ENCODE measurements at places on chromosomes 2 and 18.

- DNase-seq, result no peak
These were observed 295.6 kb downstream of the ZNF385B start for GRCh38 chr2:179565807-179566206.

DNA sequence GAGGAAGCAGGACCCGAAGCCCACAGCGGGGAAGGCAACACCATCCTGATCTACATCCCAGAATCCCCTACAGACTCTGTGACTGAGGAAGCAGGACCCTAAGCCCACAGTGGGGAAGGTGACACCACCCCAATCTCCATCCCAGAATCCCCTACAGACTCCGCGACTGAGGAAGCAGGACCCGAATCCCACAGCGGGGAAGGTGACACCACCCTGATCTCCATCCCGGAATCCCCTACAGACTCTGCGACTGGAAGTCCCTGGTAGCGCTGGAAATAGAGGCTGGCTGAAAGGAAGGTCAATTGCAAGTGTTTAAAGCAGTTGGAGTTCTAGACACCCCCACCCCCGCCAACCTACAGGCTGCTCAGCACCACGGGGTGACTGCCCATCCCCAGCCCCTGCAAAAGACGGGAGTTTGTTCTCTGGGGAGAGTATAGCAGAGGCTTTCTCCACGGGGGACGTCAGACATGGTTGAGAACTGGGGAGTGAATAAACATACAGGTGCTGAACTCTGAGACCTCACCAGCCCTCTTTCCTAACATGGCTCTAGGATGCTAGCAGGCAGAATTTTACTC is 21.0 kb downstream of the CIB4 start:
- DNase-seq, result no peak

- DNase-seq, result peak; percentile 35
These were observed 21.5 kb upstream of the ALKAL2 start for GRCh38 chr2:309148-309953.

GRCh38 chr2:222582928-222583327 is 73.0 kb downstream of the FARSB start:
- peak; percentile 13 for DNase-seq

GRCh38 chr2:67070826-67071225 is 326.3 kb upstream of the ETAA1 start:
- no peak for DNase-seq

DNA sequence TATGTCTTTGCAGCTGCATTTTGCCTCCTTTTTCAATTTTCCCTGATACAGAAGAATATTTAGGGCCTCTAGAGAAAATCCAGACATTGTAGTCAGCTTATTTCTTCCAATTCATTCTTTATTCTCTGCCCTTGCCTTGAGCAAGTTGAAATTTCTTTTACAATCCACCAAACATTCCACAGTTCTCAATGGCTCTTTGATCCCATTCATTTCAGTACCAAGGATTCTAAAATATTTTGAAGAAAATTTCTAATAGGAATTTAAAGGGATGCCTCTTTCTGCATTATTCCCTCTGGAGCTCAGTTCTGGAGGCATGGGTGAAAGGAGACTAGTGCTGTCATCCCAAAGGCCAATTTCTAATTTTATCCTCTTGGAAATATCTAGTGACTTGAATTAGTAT is 61.2 kb downstream of the COL5A2 start:
- DNase-seq, result no peak

DNA sequence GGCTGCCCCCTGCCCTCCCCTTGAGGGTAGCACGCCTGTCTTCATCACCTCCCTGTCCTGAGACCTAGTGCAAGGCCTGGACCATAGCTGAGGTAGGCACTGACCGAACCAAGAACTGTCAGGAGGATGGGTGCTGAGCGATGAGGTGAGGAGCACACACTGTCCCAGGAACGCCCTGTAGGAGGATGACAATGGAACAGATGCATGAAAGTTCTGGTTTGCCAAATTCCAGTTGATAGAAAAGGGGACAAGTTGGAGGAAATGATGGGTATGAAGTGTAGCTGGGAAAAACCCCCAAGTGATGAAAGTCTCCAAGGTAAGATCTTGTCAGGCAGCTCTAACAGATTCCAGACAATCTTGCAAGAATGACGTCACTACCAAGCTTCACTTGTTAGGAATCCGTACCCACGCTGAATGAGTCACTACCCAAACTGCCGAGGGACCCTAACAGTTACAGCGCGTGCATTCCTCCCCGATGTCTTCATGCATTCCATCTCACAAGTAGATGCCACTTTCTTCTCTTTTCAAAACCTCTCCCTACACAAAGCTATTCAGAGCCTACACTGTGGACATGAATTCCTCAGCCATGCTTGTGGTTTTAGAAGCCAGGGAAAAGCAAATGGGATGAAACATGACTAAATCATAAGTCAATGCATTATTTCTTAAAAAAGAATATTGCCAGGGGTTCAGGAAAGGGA is 27.6 kb downstream of the MRPL33 start:
- peak; percentile 49 for DNase-seq

GRCh38 chr2:39593439-39594393 is 72.0 kb upstream of the TMEM178A start:
- peak; percentile 60 for DNase-seq

DNA sequence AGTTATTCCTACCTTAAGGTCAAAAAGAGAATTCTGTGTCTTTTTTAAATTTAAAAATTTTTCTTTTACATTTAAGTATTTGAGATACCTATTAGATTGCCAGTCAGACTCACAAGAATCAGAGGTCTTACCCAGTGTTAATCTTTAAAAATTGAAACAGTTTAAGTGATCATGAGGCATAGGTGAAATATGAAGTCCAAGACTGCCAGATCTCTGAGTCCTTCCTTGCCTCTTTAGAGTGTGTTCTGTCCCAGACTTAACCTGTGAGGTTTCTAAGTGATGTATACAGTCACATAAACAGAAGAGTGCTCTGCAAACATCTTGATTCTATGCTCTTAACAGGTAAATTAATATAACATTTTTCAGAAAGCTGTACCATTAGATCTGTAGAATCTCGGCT is 40.6 kb downstream of the ACTR3 start:
- no peak for DNase-seq

GRCh38 chr2:172623249-172623965 is 67.5 kb downstream of the PDK1 start:
- DNase-seq, result no peak

GRCh38 chr2:38444247-38444646 is 67.2 kb upstream of the ATL2 start:
- DNase-seq, result no peak

- peak; percentile 16 for DNase-seq
These were observed 32.5 kb downstream of the DOCK10 start for GRCh38 chr2:225009768-225010167.

DNA sequence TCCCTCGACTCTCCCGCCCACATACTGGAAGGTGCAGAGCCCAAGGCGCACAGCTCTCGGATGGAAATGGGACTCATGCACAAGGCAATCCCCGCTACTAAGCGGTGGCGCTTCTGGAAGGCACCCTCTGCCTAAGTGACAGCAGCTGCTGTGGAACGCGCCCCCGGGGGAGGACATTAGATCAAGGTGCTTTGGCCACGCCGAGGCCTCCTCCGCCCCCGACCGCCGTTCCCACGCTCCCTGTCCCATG is 202 bp downstream of the MCEE start:
- no peak for DNase-seq

GRCh38 chr2:231449503-231450054 is 14.7 kb downstream of the NCL start:
- no peak for DNase-seq

DNA sequence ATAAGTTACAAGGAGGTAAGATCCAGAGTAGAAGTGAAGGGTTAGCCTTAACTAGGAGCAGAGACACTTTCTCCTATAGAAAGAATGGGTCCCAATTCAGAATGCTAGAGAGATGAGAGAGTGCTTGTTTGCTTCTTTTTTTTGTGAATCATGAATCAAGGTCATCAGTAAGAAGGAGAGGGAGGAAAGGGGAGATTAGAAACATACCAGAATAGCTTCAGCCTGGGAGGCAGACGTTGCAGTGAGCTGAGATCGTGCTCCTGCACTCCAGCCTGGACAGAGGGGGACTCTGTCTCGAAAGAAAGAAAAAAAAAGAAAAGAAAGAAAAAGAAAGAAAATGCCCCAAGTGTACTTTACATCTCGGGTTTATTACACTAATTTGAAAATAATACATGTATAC is 55.8 kb upstream of the SLC35F5 start:
- no peak for DNase-seq

GRCh38 chr2:54403512-54404238 is 52.5 kb upstream of the SPTBN1 start:
- no peak for DNase-seq

DNA sequence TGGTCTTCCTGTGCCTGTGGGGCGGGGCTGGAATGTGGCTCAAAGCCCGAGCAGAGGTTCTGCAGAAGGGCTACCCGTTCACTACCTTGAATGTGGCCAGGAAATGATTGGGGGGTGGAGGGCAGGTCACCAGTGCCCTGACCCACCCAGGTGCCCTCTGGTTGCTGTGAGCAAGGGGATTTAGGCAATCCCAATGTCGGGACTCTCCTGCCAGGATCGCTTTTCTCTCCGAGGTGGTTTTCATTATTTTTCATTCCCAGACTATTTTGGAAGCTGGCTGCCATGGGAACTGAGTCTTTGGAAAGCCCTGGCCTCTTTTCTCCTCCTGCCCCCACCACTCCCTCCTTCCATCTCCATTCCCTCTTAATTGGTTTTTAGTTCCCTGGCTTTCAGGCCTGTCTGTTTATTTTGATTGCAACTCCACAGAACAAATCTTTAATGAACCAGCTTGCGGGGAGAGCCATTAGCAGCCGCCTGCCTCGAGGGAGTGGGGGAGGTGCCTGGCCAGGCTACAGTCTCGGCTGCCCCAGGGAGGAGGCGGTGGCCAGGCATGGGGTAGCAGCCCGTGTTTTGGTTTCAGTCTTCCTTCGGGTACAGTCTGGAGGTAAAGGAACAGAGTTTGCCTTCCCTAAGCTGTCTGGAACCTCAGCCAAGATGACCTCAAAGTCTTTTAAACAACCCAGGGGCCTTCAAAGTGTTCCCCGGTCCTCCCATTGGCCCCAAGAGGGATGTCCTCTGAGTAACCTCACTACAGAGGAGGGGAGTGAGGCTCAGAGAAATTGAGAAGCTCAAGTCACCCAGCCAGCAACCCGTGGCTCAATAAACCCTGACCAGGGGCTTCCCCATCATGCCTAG is 114.4 kb upstream of the HAAO start:
- DNase-seq, result peak; percentile 89

DNA sequence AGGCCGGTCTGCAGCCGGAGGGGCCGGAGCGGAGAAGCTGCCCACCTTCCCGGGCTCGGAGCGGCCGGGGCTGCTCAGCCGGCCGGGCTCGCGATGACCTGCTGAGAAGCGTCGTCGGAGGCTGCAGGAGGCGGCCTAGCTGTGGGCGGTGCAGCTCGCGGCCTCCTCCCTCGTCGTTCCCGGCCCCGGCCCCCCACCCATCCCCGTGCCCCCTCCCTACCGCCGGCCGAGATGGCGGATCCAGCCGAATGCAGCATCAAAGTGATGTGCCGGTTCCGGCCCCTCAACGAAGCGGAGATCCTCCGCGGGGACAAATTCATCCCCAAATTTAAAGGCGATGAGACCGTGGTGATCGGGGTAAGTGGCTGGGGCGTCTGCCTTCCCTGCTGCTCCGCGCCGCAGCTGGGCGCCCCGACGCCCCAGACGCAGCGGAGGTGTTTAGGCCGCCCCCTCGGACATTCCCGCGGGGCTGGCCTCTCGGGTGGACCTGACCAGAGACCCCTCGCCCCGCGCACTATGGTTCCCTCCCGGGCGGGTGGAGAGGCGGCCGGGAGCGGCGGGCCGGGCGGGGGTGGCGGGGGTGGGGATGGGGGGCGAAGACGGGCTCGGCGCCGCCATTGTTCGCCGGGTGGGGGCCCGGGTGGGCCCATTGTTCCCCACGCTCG is 492 bp downstream of the KIF5C start:
- DNase-seq, result peak; percentile 5

DNA sequence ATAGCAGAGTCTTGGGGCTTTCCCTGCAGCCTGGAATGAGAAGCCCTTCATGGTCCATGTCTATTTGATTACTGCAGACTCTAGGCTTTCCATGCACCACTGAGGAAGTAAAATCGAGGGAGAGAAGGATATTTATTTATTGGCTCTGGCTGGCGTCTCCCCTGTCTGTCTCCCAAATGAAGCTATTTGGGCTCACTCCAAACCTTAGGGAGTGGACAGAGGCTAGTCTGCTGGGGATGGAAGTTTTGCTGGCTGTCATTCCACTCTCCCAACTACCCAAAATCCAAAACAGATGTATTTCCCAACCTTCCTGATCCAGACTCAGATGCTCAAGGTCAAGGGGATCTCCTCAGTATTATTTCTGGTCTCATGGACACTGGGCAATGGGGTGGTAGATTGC is 33.7 kb downstream of the TMEM17 start:
- DNase-seq, result no peak

DNA sequence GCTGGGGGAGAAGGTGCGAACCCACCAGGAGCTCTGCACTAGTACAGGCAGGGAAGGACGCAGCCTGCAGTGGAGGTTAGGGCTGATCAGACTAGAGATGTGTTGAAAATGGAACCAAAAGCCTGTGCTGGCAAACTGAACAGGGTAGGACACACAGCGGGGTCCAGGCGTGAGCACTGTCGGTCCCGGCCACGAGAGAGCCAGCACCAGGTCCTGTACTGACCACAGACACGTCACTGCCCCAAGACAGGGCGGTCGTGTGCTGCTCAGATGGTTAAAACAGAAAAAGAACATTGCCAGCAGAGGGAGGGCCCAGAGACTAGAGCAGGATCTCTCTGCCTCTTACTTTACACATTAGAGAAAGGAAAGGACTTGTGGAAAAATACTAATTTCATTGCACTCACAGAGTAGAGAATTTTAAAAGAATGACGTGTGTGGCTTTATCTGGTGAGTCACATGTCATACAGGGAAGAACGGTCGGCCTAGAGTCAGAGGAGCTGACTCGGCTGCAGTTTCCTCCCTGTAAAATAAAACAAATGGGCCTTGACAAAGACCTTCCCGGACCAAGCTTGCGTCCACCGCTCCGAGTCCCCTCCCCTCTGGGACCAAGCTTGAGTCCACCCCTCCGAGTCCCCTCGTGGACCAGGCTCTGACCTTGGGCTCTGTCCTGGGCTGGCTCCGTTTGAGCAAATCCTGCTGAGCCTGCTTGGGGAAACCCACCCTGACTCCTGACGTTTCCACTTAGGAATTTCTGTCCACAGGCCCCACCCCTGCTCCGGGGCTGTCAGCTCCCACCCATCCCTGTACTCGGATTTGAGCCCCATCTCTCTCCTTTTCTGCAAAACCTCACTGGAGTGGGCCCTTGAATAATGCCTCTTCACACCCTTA is 16.7 kb upstream of the ADI1 start:
- peak; percentile 84 for DNase-seq

DNA sequence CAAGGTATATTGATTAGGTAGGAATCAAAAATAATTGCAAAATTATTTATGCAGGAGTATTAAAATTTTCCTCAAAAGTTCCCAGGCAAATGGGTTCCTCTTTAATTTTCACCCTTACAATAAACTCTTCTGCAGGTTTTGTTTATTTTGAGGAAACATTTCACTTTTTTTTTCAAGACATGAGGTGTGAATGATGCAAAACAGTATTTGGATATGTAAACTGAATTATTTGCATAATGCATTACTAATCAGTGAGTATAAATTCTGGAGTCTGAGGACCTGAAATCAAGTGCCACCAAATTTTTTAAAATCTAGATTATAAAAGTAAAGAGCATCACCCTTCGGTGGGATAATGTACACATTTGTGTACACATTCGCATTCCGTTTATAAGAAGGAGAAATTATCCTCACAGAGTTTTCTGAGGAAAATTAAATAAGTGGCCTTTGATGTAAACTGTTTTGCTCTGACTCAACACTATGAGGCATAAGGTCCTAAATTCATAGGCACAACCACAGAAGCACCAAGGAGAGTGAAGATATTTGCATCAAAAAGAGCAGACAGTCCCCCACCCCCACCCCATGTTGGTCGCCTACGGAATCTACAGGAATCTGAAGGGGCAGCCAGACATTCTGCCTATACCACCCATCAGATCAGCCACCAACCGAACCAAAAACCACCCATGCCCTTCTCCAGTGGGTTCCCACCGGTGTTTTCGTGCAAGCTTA is 33.1 kb downstream of the BCL11A start:
- no peak for DNase-seq

Measured in lung (tissue), 17 donors.